ENCODE measurements at places on chromosomes 11 and 22.
A peak's percentile ranks its signal among the peaks of the same experiment; 100 is the strongest.

DNA sequence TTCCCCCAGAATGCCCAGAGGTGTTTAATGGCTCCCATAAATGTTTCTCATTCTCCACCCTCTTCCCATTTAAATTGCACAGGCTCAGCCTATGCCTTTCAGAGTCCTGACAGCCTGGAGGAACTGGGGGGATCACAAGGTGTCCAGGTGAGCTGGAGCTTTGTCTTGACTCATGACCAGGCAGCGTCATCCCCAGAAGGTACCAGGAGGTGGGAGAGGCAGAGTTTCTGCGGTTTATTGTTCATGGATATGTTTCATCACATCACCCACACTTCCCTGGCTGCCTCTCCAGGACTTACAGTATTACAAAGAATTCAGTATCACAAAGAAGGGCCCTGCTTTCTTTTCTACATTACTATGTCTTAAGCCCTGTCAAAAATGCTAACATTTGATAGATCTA is 103.2 kb upstream of the GALNT18 start:
- DNase-seq = no peak

DNA sequence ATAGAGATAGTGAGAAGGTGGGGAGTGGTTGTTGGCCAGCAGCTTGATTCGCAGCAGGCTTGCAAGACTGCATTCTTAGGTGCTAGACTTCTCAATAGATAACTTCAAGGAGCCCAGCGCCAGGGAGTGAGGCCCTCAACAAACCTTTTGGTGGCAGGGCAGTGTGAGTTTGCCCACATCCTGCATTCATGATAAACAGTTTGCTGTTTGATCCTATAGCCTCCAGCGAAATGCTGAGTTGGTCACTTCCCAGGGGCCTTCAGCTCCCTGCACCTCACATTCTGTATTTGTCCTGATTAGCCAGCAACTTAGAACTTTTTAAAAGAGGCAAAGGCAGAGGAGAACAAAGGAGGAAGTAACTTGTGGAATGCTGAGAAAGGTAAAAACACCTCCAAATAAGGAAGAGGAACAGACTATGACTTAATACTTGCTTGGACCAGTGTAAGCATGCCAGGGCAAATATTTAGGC is 25.1 kb downstream of the OR10A6 start:
- no peak for DNase-seq

- DNase-seq = no peak
Observed at GRCh38 chr11:93984196-93984567, 37.0 kb upstream of the HEPHL1 start.

DNA sequence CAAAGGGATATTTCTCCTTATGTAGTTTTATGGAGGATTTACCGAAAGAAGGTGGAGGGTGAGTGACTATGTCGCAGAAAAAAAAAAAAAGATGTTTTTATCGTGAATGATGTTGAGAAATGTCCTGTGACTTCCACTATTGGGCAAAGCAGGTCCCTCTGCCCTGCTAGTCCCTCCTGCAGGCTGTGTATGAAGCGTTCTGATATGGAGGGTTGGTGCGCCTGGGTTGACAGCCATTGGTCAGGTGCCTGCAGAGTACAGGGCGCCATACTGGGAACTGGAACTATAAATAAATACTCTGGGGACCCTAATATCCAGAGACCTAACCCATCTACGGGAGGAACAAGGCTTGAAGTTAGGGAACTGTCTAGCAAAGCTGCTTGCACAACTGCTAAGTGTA is 1.5 kb downstream of the IL17RA start:
- no peak for DNase-seq

DNA sequence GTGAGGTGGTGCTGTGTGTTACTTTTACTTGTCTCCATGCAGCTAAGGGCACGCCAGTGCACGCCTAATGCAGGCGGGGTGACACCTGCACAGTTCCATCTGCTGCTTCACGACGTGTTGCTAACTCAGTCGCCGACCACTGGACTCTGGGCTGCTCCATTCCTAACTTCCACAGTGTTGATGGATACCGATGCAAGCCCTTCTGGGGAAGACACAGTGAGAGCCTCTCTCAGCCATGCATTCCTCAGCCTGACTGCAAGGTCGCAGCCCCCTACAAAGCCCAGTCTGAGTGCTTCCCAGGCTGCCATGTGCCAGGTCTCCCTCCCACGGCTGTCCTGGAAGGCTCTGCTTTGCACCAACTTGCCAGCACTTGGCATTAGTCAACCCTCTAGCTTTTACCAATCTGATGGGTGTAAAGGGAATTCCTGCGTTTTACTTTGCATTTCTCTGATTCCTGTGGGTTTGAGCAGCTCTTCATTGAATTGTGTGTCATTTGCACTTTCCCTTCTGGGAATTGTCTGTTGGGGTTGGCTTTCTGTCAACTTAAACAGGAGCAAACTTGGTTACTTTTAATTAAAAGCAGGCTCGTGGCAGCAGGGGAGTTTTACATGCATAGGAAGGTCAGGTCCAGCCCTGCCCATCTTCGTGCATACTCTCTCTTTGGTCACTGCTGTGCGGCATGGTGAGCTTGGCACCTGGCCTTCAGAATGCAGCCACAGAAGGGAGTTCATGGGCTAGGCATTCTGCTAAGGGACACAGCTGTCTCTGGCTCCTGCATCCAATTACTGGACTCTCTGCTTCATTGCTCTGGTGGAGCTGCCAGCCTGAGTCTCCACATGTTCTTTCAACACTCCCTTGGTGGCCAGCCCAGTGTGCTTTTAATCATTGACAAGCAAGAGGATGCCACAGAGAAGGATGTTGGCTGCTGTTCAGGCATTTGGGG is 34.6 kb upstream of the SHANK2 start:
- peak; percentile 76 for DNase-seq

DNA sequence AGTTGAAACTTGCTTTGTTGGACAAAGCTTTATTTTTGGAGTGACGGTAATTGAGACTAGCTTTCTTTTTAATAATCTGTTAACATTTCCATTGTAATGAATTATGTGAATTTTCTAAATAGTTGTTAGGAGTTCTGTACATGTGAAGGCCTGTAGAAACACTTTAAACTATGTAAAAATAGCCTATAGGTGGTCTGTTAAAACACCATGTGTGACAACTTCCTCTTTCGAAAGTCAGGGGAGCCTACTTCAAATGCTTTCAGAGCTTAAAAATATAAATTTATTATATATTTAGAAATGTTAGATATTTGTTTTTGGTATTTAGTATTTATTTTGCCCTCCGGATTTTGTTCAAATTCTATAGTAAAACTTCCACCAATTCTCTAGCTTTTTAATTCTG is 28.7 kb downstream of the DDIAS start:
- DNase-seq = no peak

- DNase-seq = no peak
Observed at GRCh38 chr11:59272771-59273372, 60.1 kb upstream of the MPEG1 start.

DNA sequence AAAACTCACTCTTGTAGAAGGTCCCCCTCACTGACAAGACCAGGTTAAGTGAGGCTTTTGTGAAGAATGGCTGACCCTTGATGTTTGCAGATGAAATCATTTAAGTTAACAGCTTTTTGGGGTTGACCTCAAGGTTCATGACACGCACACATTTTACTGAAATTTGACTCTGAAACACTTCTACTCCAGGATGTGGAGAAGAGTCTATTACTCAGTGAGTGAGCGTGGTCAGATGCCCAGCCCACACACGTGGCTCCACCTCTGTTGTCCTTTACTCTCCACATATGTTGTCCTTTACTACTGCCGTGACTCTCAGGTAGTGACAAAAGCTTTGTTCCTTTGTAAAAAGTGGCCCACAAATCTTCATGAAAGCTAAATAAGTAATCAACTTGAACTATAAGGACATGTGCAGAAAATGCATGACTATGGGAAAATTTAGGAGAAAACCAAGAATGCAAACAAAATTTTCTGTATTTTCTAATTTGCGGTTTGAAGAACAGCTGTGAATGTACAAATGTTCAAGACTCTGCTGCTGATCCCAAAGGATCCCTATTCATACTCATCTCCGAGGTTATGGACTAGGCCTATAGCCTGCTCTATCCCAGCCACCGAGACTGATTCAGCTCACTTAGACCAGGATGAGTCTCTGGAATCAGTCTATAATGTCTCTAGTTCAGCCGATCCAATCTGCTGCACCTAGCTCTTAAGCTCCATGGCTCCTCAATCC is 22.4 kb downstream of the XRRA1 start:
- DNase-seq = no peak

GRCh38 chr11:112784323-112785073 is 176.7 kb upstream of the NCAM1 start:
- no peak for DNase-seq

DNA sequence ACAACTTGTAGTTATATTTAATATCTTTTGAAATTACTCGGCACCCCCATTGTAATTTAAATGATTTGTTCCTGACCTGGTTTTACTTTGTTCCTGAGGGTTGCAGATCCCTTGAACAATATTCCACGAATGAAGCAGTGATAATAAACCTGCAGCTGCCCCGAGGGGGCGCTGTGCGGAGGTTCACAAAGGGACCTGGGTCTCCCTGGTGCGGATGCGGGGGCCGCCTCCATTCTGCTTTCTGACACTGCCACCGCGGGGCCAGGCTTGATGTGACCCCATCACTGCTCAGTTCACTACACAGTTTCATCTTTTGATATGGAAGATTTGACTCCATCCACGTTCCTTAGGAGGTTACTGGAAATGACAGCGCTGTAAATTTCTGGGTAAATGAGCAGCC is 62.9 kb upstream of the PRODH start:
- no peak for DNase-seq

GRCh38 chr11:13249177-13249576 is 28.4 kb upstream of the BMAL1 start:
- no peak for DNase-seq

DNA sequence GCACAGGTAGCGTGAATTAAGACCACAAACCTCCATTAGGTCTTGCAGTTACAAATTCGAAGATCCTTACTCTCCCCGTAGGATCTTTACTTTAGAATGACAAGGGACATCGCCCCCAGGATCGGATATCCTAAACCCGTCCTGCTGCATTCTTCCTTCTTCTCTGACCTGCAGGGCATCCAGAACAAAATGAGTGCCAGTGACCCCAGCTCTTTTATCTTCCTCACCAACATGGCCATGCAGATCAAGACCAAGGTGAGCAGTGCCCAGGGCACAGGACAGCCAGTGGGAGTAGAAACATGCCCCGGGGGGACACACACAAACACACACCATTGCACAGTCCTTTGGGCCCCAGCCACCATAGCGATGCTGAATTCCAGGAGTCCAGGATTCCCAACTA is 42.6 kb upstream of the MPEG1 start:
- DNase-seq = no peak

GRCh38 chr11:89405629-89406028 is 85.5 kb downstream of the NOX4 start:
- no peak for DNase-seq

DNA sequence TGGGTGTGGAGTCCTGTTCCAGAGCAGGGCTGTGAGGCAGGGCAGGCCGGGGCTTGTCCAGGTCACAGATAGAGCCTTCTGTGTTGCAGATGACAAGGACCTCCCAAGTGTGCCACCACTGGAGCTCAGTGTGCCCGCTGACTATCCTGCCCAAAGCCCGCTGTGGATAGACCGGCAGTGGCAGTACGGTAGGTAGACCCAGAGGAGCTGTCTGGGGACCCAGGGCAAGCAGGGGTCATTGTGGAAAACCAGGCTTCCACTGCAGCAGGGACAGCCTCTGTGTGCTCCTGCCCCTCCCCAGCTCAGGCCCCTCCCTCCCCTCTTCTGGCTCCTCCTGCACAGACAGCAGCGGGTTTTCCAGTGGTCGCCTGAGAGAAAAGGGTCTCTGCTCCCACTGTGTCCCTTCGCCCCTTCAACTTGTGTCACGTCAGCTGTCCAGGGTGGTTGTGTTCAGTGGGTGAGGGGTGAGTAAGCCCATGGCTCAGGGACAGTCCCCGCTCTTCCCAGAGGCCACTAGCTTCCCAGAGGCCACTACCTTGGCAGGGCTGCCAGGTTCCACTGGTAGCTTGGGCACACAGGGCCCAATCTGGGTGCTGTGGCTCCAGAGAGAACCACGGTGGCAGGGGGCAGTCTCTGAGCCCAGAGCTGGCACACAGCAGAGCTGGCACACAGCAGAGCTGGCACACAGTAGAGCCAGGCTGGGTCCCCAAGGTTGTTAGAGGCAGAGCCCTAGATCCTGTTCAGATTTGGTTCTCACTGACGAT is 78.4 kb downstream of the MED15 start:
- no peak for DNase-seq

DNA sequence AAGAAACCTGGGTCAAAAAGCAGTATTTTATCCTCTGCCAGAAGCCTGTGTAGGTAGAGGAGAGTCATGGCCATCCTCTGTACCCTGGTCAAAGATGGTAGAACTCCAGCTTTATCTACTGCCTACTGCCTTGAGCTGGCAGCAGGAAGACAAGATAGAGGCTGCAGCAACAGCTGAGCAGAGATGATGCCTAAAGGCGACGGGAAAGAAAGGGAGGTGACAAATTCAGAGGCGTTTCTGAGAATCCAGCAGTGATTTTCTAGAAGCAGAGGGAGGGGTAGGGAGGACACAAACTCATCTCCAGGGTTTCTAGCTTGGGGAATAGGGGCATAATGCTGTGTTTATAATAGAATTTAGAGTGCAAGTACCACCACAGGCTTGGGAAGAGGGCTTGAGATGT is 15.5 kb upstream of the C1QTNF4 start:
- DNase-seq = no peak

GRCh38 chr11:113477321-113477720 is 2.1 kb upstream of the DRD2 start:
- no peak for DNase-seq

DNA sequence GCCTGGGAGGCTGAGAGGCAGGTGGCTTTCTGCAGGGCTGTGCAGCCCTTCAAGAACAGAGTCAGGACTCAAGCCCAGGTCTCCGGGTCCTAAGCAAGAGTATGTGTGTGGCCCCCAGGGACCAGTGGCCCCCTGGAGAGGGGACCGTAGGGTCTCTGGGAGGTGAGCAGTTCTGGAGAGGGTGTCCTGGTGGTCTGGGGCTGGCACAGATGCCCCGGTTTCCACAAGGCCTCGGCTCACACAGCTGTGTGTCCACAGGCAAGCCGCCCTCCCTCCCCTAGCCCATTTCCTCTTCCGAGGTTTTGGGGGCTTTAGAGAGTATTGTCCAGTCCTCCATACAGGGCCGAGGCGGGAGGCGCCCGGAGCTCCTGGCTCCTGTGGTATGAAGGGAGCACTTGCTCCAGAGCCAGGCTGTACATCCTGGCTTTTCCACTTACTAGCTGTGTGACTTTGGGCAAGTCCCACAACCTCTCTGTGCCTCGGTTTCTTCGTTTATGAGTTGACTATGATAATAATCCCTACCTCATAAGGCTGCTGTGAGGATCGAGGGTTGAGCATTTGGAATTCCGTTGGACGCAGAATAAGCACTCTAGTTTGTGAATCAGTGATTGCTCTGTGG is 3.4 kb upstream of the RPS19BP1 start:
- DNase-seq = no peak
